MCF 10A (cell line): ENCODE measurements at places on chromosomes 12 and 14.

DNA sequence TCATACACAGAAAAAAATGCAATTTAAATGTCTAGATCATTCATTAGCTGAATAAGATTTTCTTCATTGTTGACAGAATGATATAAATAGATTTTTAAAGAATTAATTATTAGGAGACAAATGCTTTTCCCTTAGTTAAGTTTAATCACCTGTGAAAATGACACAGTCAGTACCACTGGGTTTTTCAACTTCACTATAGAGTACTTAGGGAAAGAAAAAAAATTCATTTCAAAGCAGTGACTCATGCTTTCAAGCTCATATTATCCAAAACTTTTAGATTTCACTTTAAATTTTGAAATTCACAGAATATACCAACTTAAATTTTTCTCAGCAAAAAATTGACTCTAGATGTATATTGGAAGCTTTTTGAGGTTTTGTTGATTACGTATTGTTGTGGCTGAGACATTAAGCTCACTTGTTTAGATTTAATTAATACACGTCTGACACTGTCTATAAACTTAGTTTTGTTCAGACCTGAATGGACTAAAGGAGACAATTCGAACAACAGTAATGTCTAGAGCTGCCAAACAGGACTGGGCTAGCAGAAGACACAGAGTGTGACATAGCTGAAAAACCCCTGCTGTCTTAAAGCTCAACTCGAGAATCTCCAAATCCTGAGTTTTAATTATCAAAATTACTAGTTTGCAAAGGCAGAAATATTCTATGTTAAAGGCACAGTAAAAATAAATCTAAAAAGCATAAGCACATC, 1.6 kb downstream of the MGAT4C start:
- DNase-seq, result no peak

DNA sequence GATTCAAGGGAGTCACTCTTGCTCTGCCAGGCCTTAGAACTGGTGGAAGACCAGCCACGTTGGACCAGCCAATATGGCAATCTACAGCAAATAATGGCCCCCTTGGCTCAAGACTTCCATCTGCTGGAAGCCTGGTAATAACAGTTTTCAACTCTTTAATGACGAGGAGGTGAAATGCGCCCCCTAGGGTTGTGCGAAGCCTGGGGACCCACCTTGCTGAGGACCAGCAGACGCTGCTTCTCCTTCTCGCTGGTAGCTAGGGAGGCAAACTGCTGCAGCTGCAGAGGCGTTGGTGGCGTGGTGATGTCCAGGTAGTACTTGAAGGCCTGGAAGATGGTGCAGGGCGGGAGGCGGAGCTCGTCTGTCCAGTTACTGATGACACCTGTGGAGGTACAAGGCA, 41.5 kb upstream of the FBXO21 start:
- DNase-seq, result no peak

DNA sequence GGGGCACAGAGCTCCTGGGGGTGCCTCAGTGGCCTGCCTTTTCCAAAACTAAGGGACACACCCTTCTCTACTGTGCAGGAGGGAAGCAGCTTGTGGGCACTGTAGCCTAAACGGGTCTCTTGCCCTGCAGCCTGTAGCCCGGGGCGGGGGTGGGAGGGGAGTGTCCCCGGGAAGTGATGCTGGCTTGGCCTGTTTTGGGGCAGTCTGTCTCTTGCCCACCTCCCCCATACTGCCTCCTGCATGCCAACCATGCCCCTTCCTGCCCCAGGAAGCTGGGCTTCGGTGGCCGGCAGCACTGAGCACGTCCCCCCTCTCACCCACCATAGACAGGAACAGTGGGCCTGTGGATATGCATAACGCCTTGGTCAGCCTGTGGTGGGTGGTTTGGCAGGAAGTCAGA, 43.4 kb downstream of the PRIMA1 start:
- no peak for DNase-seq

DNA sequence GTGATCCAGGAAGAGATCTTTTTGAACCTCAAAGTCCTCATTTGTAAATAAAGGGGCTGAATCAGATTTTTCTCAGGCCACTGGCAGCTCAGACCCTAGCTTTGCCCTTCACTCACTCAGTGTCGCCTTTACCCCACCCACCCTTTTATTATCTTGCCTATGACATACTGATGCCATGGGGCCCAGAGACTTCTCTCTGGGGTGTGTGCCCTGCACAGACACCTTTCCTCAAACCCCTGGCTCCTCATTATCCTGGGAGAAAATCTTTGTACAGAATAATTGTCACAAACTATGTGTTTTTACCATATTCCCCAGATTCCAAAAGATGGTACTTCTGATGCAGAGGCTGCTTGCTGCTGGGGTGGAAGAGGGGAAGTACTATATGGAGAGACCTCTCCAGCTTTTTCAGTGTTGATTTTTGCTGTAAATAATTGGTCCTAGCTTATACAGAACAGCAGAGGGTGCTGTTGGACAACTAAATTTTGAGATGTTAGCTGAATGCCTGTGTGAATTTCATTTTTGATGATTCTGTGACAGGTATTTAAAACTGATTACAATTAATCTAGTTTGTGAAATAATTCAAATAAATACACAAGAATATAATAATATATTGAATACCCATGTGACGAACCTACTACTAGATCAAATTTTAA, 53.9 kb upstream of the DCD start:
- peak; percentile 60 for DNase-seq

DNA sequence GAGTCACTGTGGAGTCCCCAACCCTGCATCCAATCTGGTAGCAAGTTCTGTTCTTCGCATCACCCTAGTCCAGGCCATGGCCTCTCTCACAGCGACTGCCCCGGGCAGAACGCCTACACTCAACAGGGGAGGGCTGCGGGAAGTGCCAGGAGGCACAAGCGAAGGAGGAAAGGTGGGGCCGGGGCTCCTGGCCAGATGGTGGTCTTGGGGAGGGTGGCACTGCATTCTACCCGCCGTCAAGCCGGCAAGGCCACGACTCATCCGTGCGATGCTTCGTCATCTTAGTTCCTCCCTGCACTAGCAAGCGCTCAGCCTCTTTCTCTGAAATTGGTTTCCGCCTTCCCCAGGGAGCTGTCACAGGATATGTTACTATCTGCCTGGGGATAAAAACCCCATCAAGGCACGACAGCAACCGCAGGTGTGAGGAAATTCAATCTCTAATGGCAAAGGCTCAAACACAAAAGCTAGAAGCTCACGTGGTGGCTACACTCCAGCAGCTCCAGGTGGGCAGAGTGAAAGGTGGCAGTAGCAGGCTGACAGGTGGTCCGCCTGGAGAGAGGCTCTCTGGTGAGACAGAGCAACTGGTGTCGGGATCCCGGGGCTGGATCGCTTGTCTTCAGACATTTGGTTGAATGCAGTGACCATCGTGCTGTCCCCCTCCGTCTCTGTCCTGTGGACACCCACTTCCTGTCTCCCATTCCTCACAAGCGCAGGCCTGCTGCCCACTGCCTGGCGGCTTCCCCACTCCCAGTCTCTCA, 34.1 kb downstream of the ACADS start:
- no peak for DNase-seq

GRCh38 chr12:86600664-86601231, 344.6 kb upstream of the MGAT4C start:
- DNase-seq, result no peak

DNA sequence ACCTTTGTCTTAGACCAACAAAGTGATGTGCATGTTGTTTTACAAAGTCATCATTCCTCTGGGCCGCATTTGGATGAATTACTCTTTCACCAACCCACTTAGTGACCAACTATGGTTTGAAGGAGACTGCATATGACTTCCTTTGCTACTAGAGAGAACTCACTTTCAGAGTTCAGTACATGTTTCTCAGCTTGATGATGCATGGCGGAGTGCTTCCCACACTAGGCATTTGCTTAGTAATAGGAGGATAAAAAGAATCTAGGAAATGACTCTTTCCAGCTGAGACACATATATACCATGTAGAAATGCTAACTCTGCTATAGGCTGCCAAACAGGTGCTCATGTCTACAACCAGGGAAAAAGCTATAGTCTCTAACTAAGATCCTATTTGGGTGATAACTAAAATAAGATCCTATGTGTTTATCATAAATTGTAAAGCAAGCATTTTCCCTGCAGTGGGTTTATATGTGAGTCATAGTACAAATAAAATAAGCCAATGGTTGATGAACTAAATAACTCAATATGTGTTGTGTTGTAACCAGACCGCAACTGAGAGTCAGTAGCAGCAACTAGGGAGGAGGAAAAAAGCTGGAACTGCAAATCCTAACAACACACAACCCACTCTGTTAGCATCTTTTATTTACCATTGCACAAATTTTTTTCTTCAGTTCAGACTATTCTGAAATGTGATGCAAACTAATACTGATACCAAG, 87.2 kb downstream of the TSPAN8 start:
- peak; percentile 66 for DNase-seq

GRCh38 chr14:22280497-22281316, 308.3 kb downstream of the DAD1 start:
- no peak for DNase-seq

- peak; percentile 1 for DNase-seq
These were observed 4.5 kb downstream of the FICD start for GRCh38 chr12:108519558-108519957.

GRCh38 chr14:30854492-30854891, 19.9 kb upstream of the COCH start:
- DNase-seq, result no peak

DNA sequence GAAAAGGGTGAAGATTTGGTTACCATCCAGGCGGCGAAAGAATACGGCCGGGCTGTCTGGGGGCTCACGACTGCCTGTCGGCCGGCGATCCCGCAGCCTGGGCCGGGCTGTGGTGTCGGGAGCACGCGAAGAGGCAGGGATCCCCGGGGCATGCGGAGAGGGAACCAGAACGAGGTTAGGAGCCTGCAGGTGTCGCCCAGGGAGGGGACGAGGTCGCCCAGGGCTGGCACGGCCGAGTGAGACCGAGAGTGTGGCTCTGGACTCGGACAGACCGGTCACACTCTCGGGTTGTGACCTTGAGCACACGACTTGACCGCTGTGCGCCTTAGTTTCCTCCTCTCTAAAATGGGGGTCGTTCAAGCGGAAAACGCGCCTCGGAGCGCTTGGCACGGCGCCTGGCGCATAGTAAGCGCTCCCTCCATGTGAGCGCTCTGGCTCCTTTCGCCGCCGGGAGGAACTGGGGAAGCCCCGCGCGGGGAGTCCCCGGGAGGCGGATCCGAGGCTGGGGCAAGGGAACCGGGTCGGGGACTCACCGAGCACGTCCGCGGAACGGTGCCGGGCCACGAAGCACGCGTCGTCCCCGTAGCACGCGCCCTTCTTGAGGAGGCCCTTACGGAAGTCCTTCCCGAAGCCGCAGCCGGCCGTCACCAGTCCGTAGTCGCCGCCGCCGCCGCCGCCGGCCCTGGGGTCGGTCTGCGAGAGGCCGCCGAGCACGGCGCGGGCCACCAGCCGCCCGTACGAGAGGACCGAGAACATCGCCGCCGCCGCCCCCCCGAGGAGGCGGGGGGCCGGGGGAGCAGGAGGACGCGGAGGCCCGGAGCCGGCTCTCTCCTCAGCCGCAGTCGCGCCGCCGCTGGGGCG, 612 bp downstream of the PPTC7 start:
- DNase-seq, result peak; percentile 65

DNA sequence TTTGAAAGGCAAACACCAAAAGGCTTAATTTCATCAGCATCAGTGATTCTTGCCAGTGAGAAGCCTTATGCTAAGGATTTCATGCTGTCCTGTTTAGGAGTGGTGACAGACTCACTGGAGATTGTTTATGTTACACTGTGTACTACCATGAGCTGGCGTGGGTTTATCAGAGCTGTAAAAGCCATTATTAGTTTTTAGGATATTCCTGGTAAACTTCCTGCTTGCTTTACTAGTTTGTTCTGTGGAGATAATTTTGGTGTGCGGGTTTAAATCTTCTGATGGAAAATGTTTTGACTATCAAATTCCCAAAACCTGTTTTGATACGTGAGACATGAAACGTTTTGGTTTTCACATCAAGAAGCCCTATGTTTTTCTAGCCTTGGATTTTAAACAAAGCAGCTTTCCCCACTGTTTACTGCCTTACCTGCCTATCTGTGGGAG, 15.2 kb downstream of the PPFIBP1 start:
- peak; percentile 19 for DNase-seq

GRCh38 chr14:69153873-69154270, 953 bp upstream of the DCAF5 start:
- no peak for DNase-seq

DNA sequence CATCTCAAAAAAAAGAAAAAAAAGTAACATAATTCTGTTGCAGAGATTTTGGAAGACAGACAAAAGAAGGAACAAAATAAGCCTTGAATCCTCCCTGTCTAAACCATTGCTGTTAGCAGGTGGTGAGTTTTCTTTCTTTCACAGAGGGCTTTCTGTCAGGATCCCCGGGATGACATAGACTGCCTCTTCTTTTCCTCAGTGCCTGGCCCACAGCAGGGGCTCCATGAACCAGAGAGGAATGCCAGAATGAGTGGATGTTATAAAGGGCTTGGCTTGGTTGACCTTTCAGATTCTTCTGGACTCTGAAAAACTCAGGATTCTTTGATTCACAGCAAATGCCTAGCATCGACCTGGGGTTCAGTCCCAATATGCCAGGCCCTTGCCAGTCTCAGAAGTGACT, 45.8 kb upstream of the CORO1C start:
- no peak for DNase-seq

DNA sequence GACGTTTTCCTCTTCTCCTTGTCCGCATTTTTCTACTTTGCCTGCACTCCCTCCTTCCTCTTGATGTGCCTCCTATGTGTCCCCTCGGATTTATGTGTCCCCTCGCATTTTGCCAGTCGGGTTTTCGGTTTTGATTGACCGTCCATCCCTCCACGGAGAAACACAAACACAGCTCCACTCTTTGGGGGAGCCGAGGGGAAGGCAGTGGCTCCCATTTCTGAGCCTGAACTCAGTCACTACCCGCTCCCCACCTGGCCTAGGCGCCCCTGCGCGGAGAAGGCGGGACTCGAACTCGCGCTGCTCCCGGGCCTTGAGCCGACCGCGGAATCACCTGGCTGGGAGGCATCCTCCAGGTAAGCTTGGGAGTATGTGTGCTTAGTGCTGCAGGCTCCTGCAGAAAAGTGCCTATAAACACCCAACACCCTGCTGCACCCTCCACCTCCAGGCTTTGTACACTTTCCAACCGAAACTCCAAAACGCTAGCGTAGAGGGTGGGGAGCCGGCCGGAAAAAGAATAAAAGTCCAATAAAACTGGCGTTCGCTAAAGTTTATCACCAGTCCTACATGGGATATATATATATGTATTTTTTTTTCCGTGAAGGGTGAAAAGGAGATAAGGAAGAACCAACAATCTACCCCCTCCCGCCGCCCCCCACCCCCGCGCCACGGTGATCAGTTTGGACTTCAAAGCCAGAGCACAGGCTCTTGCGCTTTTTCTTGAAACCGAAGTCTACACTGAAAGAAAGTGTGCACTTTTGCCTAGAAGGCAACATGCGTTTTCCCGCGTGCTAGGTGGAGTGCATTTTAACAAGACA, 3.3 kb upstream of the CCND2 start:
- DNase-seq, result no peak

DNA sequence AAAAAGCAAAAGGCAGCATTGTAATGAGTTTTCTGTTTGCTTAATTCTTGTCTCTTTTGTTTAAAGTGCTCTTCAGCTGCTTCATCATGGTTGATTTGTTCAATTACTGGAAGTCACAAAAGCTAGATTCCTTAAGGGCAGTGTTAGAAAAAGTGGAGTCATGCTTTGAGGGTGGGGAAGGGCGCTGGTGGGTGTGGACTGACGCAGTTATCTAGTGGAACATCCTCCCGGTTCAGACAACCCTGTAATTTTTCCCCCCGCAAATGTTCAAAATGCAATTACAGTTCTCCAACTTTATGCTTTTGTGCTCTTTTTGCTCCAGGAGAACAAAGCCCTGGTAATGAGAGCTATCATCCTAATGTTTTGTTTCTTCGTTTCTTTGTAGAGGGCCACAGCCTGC, 2.1 kb downstream of the AKAP6 start:
- no peak for DNase-seq
